ENCODE measurements at places on chromosomes 4 and X.

GRCh38 chr4:172721659-172722058, 447.0 kb upstream of the GALNT7 start:
- no peak for ATAC-seq

DNA sequence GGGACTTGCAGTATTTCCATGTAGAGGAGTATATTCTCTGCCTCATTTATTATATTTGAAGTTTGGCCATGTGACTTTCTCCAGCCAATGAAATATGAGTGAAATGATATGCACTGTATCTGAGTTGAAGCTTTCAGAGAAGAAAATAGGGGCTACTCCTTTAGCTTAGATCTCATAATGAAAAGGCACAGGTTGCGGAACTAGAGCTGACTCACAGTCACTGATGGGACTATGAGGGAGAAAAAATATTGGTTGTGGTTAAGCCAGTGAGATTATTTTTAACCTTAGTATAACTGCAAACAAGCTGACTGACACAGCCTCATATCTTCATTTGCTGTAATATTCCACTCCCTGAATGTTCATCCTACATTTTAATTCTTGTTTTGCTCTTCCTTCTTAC, 1104.3 kb downstream of the RPA4 start:
- ATAC-seq = no peak

GRCh38 chrX:39171686-39172085, 370.4 kb downstream of the MID1IP1 start:
- ATAC-seq = no peak

DNA sequence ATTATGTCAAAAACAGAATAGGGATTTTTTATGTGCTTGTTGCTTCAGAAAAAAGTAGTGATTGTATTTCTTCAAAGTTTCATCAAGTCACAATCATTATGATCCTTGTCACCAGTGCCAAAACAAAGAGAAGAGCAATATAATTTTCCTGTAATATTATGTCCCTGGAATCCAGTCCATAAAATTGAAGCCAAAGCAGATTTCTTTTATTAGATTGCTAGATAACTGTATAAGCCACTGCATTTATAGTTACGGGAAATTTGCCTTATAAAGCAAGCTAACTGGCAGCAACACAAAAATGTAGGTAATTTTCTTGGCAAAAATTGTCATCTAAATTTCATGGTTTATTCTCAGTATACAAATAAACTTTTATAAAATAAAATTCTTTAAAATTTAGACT, 296.1 kb upstream of the ANKRD50 start:
- no peak for ATAC-seq

DNA sequence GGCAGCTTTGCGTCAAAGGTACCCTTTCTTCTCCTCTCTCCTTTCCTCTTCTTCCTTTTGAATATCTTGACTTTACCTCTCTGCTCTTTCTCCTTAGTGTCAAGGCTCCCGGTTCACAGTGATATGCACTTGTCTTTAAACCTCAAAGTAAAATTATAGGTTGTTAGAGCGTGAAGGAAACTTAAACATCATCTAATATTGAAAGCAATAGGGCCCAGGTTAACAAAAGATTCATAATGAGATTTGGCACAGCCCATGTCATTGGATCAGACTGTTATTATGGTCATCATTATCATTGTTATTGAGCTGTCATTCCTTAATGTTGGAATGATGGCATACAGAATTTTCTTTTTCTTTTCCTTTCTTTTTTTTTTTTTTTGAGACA, 32.5 kb downstream of the FTHL17 start:
- ATAC-seq = no peak

DNA sequence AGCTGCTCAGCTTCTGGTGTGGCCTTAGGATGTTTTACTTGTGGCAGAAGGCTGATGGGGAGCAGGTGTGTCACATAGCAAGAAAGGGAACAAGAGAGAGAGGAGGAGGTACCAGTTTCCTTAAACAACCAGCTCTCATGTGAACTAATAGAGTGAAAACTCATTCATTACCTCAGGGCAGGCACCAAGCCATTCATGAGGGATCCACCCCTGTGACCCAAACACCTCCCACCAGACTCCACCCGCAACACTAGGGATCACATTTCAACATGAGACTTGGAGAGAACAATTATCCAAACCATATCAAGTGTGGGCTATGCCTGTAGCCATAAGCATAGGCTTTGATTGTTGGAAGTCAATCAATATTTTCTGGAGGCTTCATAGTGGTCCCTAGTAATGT, 56.0 kb downstream of the GSX2 start:
- no peak for ATAC-seq

DNA sequence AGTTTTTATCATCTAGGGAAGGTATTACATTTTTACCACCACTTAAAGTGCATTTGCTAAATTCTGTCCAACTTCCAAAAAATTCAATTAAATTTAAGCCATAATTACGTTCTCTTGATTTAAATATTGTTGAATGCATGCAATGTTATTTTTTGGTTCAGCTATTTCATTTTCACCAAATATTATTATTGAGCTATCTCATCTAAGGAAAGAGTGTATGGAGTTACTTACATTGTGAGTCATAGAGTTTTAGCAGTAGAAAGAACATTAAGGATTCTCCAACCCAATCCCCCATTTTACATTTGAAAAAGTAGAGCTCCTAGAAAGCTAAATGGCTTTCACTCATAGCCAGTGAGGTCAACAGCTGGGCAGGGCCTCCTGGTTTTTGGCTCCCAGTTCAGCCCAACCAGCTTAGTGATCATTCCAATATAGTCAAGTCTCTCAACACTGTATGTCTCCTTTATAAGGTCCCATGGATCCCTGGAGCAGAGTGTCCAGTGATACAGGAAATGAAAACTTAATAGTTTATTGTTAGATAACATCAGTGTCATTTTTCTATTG, 60.5 kb downstream of the NDNF start:
- ATAC-seq = no peak

All from SK-N-SH treated with all-trans-retinoic acid at 6 μM for 48 hours (cell line).